ENCODE measurements at places on chromosomes 11 and 22. TPM values are rescaled to one million over a fixed set of nuclear protein-coding genes. Genes with fewer than 3 reads are reported as not detected.

DNA sequence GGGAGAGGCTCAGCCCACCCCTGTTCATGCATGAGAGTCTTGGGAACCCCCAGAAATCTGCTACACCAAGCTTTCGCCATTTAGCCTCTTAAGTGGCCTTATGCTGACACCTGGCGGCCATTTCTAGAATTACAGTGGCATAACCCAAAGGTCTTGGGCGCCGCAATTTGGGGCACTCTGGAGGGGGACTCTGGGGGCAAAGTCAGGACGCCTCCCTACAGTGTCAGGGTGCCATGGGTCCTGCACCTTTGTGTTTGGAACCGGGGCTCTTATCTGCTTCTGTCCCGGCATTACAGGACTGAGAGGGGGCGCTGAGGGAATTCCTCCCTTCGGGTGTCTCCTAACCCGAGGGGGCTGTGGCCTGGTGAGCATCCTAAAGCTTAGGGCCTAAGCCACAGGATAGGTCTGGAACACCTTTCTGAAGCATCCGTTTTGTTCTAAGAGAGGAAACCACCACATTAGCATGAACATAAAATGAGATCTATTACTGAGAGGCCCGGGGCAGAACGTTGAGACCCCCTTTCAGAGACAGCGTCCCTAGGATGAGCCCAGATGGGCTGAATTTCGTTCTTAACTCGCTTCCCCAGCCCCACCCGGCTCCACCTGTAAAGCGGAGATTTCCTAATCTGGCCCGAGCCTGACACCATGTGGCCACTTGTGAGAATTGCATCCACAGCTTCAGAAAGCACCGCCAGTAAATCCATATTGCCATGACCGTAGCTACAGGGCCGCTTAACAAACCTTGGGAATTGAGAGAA, 9.3 kb downstream of the INS start:
- peak; percentile 94 for DNase-seq

DNA sequence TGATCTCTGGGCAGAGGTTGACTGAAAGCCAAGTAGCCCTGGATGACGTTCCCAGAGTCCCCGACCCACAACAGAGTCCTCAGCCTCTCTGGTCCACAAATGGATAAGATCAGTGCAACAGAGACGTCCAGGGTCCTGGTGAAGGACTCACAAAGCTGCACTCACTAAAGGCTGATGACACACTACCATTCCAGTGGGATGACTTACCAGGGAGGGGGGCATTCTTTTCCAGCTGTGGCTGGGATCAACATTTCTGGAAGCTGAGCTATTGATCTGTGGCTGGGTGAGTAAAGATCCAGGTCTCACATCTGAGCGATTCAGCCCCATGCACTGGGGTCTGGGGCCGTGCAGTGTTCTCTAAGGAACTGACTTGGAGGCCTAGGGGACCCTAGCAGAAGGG, 296.2 kb downstream of the NTM start:
- no peak for DNase-seq

The OR51A4 gene
- total RNA-seq: not detected

The IFITM10 gene
- not detected for total RNA-seq

- peak; percentile 57 for DNase-seq
These were observed 7.9 kb upstream of the TRIM44 start for GRCh38 chr11:35654711-35655110.

- no peak for DNase-seq
These were observed 92.5 kb downstream of the BCR start for GRCh38 chr22:23272834-23273233.

GRCh38 chr11:27611947-27612455, 88.3 kb downstream of the BDNF start:
- DNase-seq: no peak

DNA sequence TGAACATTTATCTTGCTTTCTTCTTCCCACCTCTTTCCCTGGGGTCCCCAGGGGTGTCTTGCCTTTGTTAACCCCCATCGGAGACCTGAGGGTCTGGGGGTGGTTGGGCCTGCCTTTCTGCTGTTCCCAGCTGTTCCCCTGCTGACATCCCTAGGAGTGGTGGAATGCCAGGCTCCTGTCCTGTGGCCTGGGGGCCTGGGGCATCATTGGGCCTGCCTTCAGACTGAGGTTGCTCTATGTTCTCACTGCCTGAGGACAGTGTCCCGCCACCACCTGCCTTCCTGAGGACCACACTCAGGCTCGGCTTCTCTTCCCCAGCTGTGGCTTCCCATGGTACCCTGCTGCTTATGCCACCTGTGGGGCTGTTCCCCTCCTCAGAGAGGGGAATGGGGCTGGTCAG, 1.1 kb upstream of the IL18BP start:
- no peak for DNase-seq

DNA sequence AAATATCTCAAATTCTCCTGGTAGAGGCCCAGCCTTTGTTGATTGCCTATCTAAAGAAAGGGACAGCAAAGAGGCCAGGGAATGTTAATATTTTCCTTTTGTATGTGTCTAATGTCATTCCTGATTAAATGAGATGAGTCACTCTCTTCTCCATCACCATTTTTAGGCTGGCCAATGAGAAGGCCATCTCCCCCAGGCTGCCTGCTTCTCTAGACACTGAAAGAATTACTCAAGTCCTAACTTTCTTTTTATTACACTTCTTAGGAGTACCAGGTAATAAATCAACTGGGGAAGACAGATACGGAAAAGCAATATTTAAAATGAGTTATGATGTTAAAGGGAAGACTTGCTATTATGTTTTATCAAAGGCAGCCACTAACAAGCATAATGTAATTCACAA, 259.2 kb upstream of the SORL1-AS1 start:
- no peak for DNase-seq

GRCh38 chr11:72939031-72939430, 124.8 kb downstream of the ATG16L2 start:
- DNase-seq: no peak

DNA sequence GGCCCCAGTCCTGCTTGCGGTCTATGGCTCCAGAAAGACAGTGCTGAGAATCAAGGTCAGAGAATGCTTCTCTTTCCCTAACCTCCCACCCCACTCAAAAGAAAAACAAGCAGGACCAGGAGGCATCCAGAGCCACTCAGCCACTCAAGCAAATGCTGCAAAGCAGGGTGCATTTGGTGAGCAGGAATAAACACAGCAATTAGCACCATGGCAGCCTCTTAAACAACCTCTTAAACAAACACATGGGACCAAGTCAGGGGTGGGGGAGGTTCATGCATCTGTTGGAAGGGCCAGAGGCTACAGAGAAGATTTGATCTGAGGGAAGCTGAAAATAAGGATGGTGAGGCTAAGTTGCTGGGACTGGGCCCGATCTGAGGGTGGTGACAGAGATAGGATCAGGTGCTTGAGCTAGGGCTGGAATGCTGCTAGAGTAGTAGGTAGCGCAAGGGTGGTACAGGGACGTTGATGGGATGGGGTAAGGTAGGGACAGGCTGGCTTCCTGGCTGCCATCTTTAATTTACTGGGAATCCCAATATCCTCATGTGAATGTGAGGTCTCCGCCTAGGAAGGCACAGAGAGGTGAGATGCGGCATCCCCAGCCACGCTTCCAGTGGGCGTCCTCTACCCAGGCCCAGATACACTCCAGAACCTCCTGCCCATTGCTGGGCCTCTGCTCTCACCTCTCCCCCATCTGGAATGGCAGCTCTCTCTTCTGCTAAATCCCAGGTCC, 26.6 kb upstream of the LMO1 start:
- peak; percentile 2 for DNase-seq

DNA sequence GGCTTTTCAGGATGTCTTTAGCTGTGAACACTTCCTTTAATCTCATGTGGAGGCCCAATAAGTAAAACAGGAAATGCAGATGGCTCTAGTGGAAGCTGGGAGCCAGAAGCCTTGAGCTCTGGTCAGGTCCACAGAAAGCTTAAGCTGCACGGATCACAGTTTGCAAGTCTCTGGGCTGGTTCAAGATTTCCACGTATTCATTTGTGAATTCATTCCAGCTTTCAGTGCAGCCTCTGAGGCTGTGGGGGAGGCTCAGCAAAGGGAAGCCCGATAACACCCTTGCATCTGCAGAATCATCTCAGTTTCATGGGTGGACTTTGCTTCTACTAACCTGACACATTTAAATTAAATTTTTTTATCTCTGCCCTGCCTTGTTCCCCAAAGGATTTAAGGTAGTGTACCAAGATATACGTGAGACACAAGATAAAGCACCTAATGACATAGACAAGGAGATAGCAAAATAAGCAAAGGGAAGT, 65.6 kb downstream of the ISX start:
- no peak for DNase-seq

- DNase-seq: no peak
These were observed 1068.5 kb downstream of the BRD1 start for GRCh38 chr22:48758881-48759875.

DNA sequence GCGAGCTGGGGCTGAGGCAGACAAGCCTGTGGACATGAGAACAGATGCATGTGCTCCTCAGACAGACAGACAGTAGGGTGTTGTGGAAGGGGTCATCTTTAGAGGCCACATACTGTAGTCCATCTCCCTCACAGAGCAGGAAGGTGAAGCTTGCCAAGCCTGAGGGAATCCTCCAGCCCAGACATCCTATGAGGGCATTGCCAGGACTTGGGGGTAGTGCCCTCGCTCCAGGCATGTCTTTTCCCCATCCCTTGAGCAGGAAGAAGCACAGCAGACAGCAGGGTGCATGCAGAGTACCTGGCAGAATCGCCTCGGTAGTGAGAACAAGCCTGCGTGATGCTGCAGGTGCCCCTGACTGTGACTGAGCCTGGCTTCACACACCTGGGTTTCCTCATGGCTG, 66.5 kb upstream of the CLDN5 start:
- DNase-seq: no peak

The PRAME gene
- not detected for total RNA-seq

- no peak for DNase-seq
These were observed 80.2 kb downstream of the RPS6KA4 start for GRCh38 chr11:64438986-64439771.

The CCDC188 gene
- total RNA-seq: not detected

The PUS3 gene
- 22.1 TPM for total RNA-seq

The MPPED2 gene
- total RNA-seq: 3.4 TPM

The IRAG1 gene
- total RNA-seq: 5.9 TPM

The SEZ6L gene
- total RNA-seq: 0.22 TPM

- peak; percentile 17 for DNase-seq
These were observed 12.6 kb downstream of the JAML start for GRCh38 chr11:118212131-118212725.

The MS4A12 gene
- not detected for total RNA-seq

DNA sequence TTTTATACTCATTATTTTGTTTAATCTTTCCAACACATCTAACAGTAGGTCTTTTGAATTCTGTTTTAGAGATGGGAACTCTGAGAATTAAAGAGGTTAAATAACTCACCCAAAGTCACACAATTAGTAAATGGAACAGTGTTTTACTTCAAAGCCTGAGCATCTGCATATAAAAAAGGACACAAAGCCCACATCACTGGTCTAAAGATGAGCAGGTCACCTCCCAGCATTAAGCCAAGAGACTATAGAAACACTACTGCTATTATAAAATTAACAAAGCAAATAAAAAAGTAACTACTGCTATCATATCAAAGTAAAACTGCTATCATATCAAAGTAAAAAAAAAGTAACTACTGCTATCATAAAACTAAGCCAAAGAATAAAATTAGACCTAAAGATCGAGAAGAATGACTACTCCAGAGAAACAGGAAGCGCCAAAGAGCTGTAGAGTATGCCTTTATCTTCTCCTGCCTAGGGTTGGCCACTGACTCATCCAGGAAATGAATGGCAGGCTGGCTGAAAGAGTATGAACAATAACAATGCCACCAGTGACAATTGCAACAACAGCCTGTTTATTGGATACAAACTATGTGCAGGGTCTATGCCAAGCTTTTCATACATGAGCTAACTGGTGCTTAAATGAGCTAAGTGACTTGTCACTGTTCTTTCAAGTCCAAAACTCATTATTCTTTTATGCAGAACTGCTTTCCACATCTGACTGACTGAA, 1153.0 kb upstream of the TENM4 start:
- no peak for DNase-seq

DNA sequence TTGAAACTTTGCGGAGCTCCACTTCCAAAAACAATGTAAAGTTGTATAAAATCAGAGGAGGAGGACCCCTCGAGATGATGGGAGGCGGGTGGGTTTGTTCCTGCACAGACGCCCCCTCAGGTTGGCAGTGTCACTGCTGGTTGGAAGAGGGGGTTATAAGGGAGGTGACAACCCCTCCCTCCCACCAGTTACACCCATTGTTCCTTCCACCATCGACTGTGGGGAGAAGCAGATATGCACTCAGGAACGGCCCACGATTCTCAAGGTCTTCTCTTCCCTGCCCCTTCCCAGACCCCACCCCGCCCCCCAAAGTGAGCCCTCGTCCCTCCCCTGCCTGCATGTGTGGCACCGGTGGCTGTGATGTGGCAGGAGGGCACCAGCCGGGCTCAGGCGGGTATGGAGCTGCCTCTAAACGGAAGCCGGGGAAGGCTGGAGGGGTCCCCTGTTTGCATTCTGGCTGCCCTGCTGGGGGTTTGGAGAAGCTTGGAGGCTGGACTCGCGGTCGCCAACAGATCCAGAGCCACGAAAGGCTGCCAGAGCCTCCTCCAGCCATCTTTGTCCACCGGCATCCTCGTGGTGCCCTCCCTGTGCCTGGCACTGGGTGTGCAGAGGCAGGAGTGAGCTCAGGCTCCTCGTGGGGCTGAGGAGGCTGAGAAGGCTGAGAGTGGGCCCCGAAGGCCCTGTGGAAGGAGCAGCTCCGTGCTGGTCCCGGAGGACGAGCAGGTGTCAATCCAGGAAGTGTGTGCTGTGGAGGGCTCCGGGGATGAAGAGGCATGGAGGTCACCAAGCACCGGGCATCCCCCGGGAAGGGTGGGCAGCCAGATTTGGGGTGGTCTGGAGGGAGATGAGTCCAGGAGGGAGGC, 778 bp downstream of the KDELR3 start:
- DNase-seq: peak; percentile 57

DNA sequence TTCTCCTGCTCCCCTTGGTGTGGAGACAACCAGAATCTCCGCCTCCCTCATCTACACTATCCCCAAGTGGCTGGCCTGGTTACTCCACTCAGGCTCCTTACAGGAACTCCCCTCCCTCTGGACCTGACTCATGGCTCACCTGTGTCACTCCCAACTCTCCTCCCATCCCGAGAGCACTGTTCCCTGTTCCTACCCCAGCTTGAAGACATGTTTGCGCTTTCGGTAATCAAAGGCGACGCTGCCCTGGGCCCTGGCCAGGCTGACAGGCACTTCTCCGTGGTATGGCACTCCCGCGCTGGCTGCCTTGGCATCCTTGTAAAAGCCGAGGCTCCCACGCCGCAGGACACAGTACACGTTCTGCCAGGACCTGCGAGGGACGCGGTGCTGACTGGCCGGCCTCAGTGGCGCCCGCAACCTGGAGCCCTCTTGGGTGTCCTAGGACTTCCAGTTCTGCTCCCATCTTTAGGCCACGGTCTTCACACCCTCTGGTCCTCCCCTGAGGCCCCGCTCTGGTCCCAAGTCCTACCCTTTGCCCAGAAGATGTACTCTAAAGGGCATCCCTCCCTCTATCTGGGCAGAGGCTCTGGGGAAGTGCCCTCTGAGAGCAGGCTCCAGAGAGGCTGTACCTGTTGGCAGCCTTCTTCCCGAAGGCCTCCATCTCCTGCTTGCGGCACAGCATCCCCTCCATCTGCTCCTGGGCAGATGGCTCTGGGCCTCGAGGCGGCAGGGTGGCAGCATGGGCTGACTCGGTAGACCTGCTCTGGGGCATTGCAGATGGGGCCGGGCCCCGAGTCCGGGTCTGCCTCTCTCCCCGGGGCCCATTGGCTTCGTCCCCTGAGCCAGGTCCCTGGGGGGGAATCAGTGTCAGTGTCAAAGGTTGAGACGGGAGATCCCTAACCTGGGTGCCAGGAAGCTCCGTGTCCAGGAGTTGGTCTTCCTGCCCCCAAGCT, 9.4 kb upstream of the RBM4B start:
- no peak for DNase-seq

The OR5D18 gene
- total RNA-seq: not detected

The CBL gene
- 20.7 TPM for total RNA-seq

The KRTAP5-1 gene
- not detected for total RNA-seq

The LYVE1 gene
- total RNA-seq: 0.51 TPM

Data from neural progenitor cell (in vitro differentiated cells).